ENCODE measurements at places on chromosomes 2 and 18.

DNA sequence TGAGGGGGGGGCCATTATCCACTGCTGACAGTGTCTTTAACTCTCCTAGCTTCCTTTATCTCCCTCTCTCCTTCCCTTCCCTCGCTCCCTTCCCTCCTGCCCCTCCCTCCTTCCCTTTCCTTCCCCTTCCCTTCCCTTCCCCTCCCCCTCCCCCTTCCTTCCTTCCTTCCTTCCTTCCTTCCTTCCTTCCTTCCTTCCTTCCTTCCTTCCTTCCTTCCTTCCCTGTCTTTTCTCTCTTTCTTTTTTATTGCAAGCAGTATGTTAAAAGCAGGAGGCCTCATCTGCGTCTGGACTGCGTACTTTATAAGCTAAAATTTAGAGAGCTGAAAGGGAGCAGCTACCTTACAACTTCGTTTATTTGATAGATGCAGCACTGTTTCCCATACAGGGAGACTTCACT, 105.7 kb upstream of the PXDN start:
- no peak for DNase-seq

- DNase-seq, result no peak
These were observed 187.3 kb downstream of the CAMKMT start for GRCh38 chr2:44549099-44549471.

DNA sequence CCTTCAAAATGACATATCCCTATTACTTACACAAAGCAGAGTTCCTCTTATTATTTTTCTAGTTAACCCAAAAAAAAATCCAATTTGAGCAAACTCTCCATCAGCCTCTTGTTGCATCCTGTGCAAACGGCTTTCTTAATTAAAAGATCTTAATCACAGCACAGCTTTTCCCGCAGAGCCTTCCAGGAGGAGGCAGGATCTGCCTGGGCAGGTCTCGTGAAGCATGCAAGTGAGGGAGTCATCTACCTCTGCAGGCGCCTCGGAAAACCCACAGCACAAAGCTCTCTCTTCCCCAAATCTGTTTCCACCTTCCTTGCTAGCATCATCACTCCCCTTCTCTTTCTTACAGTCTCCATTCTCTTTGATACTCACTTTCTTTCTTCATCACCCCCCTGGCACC, 100.4 kb downstream of the EN1 start:
- no peak for DNase-seq

DNA sequence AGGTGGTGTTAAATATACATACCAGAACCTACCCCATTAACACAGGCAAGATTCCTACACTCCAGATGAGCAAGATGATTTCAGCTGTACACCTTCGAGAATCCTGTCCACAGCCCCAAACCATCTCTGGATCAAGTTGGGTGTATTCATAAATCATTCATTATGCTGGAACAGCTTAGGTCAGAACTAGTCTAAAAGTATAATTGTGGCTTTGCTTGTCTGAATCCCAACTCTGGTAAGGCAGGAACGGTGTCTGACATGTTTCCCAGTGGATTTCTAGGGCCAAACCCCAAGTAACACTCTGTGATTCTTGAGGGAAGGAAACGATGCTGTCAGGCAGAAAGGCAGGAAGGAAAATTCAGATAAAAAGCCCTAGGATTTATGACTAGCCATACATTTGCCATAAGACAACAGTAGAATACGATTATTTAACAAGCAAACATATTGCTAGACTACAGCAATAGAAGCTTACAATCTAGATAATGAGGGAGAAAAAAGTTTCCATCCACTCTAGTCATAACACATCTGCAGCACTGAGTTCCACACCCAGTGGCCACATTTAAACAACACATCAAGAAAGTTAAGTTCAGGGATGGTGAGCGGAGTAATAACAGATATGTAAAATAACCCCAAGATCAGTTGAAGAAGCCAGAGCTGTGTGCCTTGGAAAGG, 444.8 kb downstream of the RND3 start:
- DNase-seq, result no peak

- DNase-seq, result no peak
These were observed 279.7 kb downstream of the MBD5 start for GRCh38 chr2:148300544-148300943.

DNA sequence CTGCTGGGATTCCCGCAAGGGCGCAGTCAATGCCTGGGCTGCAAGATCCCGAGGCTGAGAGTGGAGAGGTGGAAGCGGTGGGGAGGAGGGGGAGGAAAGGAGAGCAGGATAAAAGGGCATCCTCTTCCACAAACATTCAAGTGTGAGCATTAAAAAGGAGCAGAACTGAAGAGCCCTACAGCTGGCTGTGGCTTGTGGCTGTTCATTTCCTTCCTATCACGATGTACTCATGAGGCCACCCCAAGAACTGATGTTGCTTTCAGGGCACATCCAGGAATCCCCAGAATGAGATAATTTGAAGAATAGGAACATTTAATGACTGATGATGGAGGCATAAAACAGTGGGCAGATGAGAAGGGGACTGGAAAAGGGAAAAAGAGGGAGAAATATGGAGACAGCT, 230.8 kb upstream of the SMIM21 start:
- no peak for DNase-seq

- DNase-seq, result no peak
These were observed 126.1 kb downstream of the RTN4 start for GRCh38 chr2:54924121-54924520.

GRCh38 chr2:36441816-36442215, 86.2 kb downstream of the CRIM1 start:
- no peak for DNase-seq

DNA sequence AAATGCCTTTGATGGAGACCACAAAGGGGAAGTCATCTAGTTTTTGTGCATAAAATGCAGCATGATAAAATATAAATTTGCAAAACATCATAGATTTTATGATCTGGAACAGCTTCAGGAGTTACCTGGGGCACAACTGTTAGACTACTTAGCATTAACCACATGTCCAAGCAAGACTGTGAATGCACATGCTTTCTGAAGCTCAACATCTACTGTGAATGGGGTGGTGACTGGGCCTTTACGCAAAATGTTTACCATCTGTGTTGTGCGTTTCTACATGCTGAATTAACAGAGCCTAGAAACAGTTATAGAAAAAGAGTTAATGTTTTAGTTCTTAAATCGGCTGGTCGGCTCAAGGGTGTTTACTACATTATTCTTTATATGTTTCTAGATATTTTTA, 45.5 kb downstream of the KCTD1 start:
- DNase-seq, result no peak

GRCh38 chr2:9297156-9297555, 90.5 kb downstream of the ASAP2 start:
- DNase-seq, result no peak

DNA sequence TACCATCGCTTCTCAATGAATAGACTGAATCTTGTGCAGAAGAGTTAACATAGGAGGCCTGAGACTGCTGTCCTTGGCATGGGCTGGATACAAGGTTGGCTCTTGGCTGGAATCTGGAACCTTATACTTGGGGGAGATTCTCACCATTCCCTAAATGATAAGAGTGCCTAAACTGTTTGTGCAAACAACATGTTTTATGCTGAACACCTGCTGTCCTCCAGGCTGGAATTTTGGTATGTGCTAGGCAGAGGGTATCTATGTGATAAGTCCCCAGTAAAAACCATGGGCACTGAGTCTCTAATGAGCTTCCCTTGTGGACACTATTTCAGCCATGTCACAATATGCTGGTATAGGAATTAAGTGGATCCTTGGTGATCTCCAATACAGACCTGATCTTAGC, 12.8 kb downstream of the PGAP1 start:
- no peak for DNase-seq

DNA sequence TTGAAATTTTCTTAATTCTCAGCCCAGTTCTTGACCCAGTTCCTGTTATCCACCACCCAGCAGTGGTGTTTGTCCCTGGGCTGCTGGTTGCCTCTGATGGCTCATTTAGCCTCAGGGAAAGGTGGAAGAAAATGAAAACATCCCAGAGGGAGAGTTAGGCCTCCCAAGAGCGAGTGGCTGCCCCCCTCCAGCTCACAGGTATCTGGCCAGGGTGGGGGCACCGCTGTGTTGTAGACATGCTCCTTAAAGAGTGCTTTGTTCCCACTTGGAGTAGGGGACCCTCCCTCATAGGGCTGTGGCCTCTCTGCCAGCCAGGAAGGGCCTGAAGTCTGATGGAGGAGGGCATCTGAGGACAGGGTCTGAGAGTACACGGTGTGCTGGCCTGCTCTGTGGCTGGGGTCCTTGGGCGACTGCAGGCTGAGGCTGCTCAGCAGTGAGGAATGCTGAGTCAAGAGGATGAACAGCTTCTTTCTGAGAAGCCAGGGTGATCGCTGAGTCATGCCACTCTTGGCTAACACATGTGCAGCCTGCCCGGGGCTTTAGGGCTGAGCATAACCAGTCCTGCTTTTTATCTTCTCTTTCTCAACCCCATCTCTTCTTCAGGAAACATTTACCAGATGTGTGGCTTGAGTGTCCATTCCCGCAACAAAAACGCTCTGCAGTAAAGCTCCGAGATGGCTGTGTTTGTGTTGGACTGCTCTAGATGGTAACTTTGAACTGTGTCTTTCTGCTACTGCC, 72.3 kb downstream of the IL1R2 start:
- peak; percentile 80 for DNase-seq

DNA sequence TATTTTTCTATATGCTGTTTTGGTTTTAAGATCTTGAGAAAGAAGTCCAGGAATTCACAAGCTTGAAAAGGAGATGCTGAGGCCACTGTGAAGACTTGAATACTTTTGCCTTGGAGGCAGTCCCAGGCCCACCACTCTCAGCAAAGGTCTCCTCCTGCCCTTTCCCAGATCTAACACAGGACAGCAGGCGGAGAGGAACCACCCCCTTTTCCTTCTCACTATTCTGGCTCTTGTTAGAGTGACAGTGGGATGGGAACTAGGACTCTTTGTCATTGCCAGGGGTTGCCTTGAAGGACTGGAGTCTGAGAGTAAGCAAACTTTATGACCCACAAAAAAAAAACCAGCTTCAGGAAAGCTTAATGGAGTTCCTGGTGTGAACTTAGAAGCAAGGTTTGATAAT, 54.7 kb downstream of the E2F6 start:
- DNase-seq, result no peak

DNA sequence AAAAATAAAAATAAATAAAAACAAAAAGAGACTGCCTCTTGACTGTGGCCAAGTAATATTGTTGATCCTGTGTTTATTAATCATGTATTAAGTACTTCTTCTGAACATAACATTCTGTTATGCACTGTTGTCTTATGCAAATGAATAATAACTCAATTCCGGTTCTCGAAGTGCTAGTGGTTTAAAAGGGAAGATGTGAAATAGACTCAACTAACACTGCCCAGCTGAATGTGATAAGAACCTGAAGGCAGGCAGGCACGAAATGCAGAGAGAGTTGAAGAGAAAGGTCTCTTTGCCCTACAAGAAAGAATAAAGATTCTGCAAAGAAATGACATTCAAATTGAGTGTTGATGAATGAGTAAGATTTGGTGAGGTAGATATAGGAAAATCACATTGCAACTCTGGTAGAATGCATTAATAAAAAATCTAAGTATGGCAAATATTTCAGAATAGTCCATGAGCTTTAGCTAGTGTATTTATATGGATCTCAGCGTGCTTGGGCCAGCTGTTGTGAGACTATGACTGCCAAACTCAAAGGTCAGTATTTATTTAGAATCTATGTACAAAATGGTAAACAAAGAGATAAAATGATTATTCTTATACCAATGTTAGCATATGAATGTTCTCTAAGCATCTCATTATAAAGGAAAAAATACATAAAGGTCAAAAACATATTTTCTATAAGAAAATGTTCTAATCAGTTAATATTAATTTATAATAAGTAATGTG, 352.3 kb upstream of the CDH7 start:
- no peak for DNase-seq

- DNase-seq, result no peak
These were observed 48.8 kb upstream of the TMEFF2 start for GRCh38 chr2:192243488-192243887.

GRCh38 chr2:22957446-22957845, 427.5 kb upstream of the KLHL29 start:
- DNase-seq, result no peak

- no peak for DNase-seq
These were observed 2.9 kb upstream of the MRPL44 start for GRCh38 chr2:223954401-223954800.

DNA sequence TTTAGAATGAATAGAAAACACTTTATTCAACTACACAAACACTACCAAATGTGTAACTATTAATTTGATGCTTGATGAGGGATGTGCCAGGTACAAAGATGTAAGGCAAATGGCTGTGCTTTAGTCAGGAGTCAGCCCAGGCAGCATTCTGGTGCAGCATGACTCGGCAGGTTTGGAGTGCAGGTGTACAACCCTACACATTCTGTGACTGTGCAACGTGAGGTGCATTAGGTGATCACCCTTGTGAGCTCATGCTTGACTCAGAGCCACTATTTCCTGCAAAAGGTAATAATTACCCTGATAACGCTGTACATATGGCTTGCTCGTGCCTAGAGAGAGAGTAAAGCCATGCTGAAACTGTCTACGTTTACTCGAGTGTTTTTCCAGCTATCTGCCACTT, 288.7 kb upstream of the DSEL start:
- DNase-seq, result no peak

DNA sequence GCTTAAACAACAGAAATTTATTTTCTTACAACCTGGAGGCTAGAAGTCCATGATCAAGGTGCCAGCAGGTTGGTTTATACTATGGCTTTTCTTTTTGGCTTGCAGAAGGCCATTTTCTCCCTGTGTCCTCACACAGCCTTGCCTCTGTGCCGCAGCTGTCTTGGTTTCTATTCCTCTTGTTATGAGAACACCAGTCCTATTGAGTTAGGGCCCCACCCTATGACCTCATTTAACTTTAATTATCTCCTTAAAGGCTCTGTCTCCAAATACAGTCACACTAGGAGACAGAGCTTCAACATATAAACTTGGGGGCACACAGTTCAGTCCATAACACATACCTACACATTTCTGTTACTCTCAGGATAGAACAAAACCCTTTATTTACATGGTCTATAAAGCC, 17.3 kb upstream of the RHOB start:
- DNase-seq, result no peak

DNA sequence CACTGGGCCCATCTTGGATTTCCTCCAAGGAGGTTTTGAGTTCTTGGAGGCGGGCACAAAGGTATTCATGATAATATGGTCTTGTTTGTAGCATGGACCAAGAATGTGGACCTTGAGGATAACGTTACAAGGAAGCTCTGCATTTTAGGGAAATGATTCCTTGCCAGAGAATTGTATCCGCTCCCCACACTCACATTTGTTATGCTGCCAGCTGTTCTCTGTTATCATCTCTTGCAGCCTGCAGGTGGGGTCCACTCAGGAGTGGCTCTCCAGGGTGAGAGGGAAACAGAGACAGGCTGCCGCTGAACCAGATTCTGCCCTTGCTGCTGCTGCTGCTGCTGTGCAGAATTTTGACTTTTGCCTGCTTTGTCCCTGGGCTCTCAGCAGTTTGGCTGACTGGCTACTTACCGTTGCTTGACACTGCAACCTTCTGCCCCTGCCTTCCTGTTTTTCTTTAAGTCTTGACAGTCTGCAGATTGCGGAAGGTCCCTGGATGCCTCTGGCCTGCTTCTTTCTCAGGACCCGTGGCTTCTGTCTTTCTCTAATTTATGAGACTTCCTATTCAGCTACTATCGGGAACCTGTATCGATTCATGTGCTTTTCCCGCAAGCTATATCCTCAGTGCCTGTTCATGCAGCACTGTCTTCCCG, 122.3 kb upstream of the DOCK10 start:
- DNase-seq, result no peak

Measured in BE2C (cell line).